ENCODE measurements at places on chromosomes 4 and X. TPM values are rescaled to one million over a fixed set of nuclear protein-coding genes. Genes with fewer than 3 reads are reported as not detected.
A peak's percentile ranks its signal among the peaks of the same experiment; 100 is the strongest.

TMPRSS11A gene
- not detected for total RNA-seq

ANOS1 gene
- 23.1 TPM for total RNA-seq

EPHA5 gene
- total RNA-seq: 1.6 TPM

SRPX gene
- total RNA-seq: 33.5 TPM

ANXA3 gene
- total RNA-seq: 3.7 TPM

GPRASP1 gene
- total RNA-seq: 3.6 TPM

EGF gene
- 0.87 TPM for total RNA-seq

- no peaks in the 10 kb centered on the region for H3K4me1 ChIP-seq
- H3K4me3 ChIP-seq: no peak overlapping the region
- H3K27ac ChIP-seq: no peak overlapping the region
- H3K27me3 ChIP-seq: peaks cover 23% of the 10 kb centered on the region
- H3K36me3 ChIP-seq: peaks cover 2% of the 10 kb centered on the region
- DNase-seq: no peak
Measured at GRCh38 chrX:18360867-18361266, 6.4 kb upstream of the SCML2 start.

DNA sequence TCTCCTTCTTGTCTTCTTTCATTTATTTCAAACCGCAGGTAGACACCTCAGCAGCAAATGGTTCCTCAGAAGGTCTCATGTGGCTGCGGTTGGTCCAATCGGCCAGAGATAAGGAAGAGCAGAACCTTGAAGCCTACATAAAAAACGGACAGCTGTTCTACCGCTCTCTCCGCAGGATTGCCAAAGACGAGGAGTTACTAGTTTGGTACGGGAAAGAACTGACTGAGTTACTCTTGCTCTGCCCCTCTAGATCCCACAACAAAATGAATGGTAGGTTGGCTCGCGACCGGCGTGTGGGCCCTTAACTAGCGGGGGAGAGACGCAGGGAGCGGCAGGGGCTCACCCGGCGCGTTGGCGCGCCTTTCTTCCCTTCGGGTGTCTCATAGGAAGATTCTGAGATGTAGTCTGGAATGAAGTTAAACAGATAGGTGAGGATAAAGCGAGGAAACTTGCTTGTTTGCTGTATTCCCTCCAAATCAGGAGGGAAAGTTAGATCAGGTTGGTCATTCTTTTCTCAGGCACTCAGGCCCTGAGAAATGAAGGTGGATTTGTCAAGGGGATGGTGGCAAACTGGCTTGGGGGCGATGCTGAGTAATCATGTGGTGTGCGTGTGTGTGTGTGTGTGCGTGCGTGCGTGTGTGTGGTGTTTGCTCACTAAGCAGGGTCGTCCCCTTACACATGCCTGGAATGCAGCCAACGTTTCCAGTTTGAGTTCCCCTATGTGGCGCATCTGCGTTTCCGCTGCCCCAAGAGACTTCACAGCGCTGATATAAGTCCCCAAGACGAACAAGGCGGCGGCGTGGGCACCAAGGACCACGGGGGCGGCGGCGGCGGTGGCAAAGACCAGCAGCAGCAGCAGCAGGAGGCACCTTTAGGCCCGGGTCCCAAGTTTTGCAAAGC, 4.2 kb downstream of the PRDM8 start:
- peaks cover 28% of the 10 kb centered on the region for H3K4me1 ChIP-seq
- no peaks in the 10 kb centered on the region for H3K36me3 ChIP-seq
- no peak for DNase-seq
- H3K27ac ChIP-seq: no peak overlapping the region

GRCh38 chrX:153909024-153909979, 4.8 kb downstream of the AVPR2 start:
- H3K27me3 ChIP-seq: no peaks in the 10 kb centered on the region
- DNase-seq: peak; percentile 88
- H3K27ac ChIP-seq: no peak overlapping the region
- H3K36me3 ChIP-seq: no peaks in the 10 kb centered on the region
- no peak overlapping the region for H3K4me3 ChIP-seq

DNA sequence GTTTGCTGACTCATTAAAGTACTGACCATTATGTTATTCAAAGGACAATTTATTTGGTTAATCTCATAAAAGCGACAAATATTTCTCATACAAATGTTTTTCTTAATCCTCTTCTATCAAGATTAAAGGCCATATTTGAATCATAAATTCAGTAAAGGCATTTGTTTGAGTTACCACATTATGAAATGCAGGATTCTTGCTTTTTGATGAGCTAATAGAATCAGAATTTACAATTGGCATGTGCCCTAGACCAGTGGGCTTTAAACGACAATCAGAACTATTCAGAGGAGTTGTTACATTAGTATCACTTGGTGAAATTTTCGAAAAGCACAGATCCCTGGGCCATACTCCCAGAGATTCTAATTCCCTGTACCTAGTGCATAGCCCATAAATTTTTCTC, 55.3 kb downstream of the KLHL4 start:
- H3K27me3 ChIP-seq: peaks cover 20% of the 10 kb centered on the region
- H3K36me3 ChIP-seq: no peaks in the 10 kb centered on the region
- H3K27ac ChIP-seq: peak overlapping the region; percentile 61
- peaks cover 6% of the 10 kb centered on the region for H3K4me1 ChIP-seq

DNA sequence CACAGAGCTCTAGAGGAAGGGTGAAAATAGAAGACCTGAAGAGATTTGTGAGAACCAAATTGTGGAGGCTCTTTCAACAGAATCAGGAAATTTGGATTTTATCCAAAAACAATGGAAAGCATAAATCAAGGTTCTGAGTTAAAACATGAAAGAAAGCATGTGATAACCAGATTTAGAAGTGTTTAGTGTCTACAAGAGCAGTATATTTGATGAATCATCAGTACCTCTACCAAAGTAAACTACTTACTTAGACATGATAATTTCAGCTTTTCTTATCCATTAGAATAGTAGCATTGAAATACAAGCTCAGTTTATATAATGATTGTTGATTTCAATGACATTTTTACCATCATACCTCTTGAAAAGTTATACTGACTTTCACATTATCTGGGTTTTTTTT, 25.9 kb upstream of the INTU start:
- no peaks in the 10 kb centered on the region for H3K36me3 ChIP-seq
- H3K4me3 ChIP-seq: no peak overlapping the region
- H3K27me3 ChIP-seq: peaks cover 26% of the 10 kb centered on the region
- no peak overlapping the region for H3K27ac ChIP-seq
- DNase-seq: no peak

- H3K27ac ChIP-seq: peak overlapping the region; percentile 23
- peaks cover under 1% of the 10 kb centered on the region for H3K36me3 ChIP-seq
- H3K27me3 ChIP-seq: no peaks in the 10 kb centered on the region
- no peak overlapping the region for H3K4me3 ChIP-seq
Measured at GRCh38 chr4:102429553-102429952, 71.6 kb upstream of the NFKB1 start.

DNA sequence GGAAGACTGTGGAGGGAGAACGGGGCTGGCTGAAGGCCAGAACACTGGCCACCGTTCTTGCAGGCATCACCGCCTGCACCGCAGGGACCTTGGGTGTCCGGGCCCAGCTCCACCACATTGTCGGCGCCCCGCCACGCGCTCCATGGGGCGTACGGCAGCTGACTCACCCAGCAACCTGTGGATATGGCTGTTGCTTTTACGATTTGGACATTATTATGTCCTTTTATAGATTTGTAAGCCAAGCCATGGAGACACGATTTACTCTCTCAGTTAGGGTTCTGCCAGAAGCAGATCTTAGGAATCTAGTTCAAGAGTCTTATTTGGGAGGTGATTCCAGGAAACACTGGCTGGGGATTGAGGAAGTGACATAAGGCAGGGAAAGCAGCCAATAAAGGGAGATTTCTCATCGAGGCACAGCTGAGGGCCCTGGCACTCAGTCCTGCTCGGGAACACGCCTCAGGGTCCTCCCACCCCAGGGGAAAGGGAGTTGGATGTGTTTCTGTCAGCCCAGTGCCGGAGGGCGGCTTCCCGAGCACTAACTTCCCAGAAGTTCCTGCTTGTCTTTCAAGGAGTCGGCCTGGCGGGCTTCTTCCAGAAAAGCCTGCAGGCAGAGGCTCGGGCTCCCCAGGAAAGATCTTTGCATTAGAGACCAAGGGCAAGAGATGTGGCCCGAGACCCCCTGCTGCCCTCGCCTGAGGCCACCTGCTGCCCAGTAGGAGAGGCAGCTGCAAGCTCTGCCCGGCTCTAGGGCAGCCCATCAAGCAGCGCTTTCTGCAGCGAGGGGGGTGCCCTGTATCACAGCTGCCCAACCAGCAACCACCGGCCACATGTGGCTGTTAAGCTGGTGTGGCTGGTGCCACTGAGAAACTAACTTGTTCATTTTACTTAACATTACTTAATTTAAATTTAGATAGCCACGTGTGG, 52.9 kb downstream of the CRMP1 start:
- H3K36me3 ChIP-seq: peaks cover 43% of the 10 kb centered on the region
- H3K4me3 ChIP-seq: no peak overlapping the region
- no peaks in the 10 kb centered on the region for H3K4me1 ChIP-seq
- no peak overlapping the region for H3K27ac ChIP-seq
- no peak for DNase-seq

GRCh38 chr4:70703619-70704214, 15.4 kb downstream of the UTP3 start:
- DNase-seq: no peak
- H3K27me3 ChIP-seq: no peaks in the 10 kb centered on the region
- H3K4me3 ChIP-seq: peak overlapping the region; percentile 81
- H3K27ac ChIP-seq: peak overlapping the region; percentile 85
- H3K36me3 ChIP-seq: no peaks in the 10 kb centered on the region

DNA sequence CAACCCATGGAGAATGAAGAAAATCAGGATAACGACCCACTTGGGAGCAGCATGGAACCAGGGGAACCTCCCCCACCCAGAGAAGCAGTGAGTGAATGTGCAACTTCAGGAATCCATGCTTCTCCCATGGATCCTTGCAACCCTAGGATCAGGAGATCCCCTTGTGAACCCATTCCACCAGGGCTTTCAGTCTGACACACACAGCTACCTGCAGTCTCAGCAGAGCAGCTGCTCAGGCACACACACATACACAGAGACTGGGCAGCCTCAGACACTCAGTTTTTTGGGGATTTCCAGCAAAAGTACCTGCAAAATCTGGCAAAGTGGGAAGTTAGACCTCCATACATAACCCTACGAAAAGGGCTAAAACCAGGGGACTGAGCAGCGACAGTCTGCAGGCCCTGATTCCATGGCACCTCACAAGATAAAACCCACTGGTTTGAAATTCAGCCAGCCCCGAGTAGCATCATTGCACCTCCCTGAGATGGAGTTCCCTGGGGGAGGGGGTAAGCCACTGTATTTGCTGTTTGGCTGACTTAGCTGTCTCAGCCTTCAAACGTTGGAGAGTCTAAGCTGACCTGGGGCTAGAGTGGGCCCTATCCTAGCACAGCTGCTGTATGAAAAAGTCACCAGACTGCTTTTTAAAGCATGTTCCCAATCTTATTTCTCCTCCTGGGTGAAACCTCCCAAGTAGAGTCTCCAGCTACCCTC, 737.5 kb upstream of the NDST4 start:
- no peak for DNase-seq
- H3K4me1 ChIP-seq: no peaks in the 10 kb centered on the region
- peaks cover 4% of the 10 kb centered on the region for H3K27me3 ChIP-seq
- H3K27ac ChIP-seq: no peak overlapping the region
- no peak overlapping the region for H3K4me3 ChIP-seq

- no peaks in the 10 kb centered on the region for H3K27me3 ChIP-seq
- no peak overlapping the region for H3K4me3 ChIP-seq
- no peak overlapping the region for H3K27ac ChIP-seq
Measured at GRCh38 chr4:39235696-39236095, 53.4 kb downstream of the WDR19 start.

- no peak overlapping the region for H3K4me3 ChIP-seq
- no peaks in the 10 kb centered on the region for H3K27me3 ChIP-seq
- H3K27ac ChIP-seq: peak overlapping the region; percentile 18
- peaks cover 27% of the 10 kb centered on the region for H3K4me1 ChIP-seq
- H3K36me3 ChIP-seq: peaks cover 5% of the 10 kb centered on the region
- DNase-seq: no peak
Measured at GRCh38 chr4:138200236-138200590, 41.9 kb downstream of the SLC7A11 start.

GRCh38 chr4:15253349-15253748, 174.5 kb upstream of the C1QTNF7 start:
- peaks cover 8% of the 10 kb centered on the region for H3K27me3 ChIP-seq
- no peak for DNase-seq
- H3K36me3 ChIP-seq: no peaks in the 10 kb centered on the region
- H3K4me3 ChIP-seq: no peak overlapping the region
- H3K4me1 ChIP-seq: peaks cover 14% of the 10 kb centered on the region

- no peaks in the 10 kb centered on the region for H3K27me3 ChIP-seq
- H3K27ac ChIP-seq: peak overlapping the region; percentile 68
- H3K36me3 ChIP-seq: no peaks in the 10 kb centered on the region
Measured at GRCh38 chrX:10496345-10496965, 123.9 kb downstream of the MID1 start.

- H3K4me1 ChIP-seq: no peaks in the 10 kb centered on the region
- no peak overlapping the region for H3K4me3 ChIP-seq
- DNase-seq: no peak
- no peak overlapping the region for H3K27ac ChIP-seq
- no peaks in the 10 kb centered on the region for H3K36me3 ChIP-seq
Measured at GRCh38 chr4:42309361-42310260, 87.7 kb upstream of the SHISA3 start.

DNA sequence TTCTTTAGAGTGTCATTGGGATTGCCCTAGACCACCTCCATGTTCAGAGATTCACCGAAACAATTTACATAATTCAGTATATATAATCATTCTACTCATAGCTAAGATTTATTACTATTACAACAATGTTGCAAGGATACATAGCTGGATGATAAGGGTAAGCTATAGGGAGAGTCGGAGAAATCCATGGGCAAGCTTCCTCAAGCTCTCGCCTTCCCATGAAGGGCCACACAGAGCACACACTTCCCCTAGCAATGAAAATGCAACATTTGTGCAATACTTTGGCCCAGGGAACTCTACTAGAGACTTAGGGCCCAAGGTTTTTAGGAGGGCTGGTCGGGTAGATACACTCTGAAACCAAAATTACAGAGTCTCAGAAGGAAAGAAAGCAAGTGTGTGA, 49.7 kb upstream of the ABCG2 start:
- no peak overlapping the region for H3K4me3 ChIP-seq
- no peaks in the 10 kb centered on the region for H3K36me3 ChIP-seq
- no peaks in the 10 kb centered on the region for H3K4me1 ChIP-seq

DNA sequence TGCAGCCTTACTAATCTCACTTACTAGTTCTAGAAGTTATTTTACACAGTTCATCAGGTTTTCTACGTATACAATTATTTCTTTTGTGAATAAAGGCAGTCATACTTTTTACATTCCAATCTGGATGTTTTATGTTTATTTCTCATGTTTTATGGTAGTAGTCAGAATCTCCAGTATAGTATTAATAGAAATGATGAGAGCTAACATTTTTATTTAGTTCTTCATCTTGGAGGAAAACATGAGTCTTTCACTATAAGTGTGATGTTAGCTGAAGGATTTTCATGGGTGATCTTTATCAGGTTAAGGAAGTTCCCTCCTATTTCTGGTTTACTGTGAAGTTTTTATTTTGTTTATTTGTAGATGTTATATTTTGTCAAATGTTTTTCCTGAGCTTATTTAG, 256.1 kb upstream of the GIMD1 start:
- H3K27me3 ChIP-seq: peaks cover 13% of the 10 kb centered on the region
- DNase-seq: no peak
- H3K4me1 ChIP-seq: peaks cover 14% of the 10 kb centered on the region

Measured in chondrocyte (in vitro differentiated cells).